ENCODE measurements at places on chromosomes 1 and 21.

DNA sequence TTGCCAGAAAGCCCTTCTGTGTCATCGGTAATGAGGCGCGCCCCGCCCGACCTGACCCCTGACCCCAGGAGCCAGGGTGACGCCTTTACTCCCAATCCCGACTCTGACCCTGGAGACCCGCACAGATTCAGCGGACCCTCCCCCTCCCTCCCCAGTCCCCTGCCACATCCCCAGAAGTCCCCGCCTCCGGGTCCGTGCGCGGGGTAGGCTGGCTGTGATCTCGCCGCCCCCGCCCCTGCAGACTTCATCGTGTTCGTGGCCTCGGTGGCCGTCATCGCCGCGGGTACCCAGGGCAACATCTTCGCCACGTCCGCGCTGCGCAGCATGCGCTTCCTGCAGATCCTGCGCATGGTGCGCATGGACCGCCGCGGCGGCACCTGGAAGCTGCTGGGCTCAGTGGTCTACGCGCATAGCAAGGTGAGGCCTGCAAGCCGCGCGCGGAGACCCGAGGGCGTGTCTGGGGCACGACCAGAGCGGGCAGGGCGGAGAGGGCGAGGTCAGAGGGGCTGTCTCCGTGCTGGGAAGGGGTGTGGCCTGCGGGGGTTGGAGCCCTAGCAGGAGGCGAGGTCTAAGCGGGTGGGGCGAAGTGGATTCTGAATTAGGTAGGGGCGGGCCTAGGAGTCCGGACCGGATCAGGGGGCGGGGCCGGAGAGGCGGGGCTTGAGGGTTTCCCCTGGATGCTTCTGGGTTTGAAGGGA is 34.8 kb downstream of the KCNQ4 start:
- peak; percentile 67 for DNase-seq

DNA sequence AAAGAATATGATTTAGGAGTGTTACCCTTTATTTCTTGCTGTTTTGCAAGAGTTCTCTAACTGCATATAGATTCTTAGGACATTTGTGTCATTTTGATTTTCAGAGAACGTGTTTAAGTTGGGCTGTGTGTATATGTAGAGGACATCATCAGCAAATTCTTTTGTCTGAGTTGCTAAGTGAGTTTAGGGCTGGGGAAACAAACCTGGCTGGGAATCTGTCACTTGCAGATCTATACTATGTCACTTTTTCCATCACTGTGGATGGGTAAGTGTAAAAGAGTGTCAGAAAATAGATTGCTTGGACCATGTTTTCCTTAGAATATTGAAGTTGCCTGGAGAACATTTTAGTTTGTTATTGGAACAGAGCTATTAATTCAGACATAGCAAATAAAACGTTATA is 349.1 kb upstream of the NEGR1 start:
- DNase-seq, result no peak

GRCh38 chr1:219179293-219179692 is 5.6 kb downstream of the LYPLAL1 start:
- no peak for DNase-seq

- DNase-seq, result no peak
Measured at GRCh38 chr1:940107-941014, 16.6 kb downstream of the SAMD11 start.

- DNase-seq, result no peak
Measured at GRCh38 chr1:8083739-8084484, 57.8 kb upstream of the ERRFI1 start.

DNA sequence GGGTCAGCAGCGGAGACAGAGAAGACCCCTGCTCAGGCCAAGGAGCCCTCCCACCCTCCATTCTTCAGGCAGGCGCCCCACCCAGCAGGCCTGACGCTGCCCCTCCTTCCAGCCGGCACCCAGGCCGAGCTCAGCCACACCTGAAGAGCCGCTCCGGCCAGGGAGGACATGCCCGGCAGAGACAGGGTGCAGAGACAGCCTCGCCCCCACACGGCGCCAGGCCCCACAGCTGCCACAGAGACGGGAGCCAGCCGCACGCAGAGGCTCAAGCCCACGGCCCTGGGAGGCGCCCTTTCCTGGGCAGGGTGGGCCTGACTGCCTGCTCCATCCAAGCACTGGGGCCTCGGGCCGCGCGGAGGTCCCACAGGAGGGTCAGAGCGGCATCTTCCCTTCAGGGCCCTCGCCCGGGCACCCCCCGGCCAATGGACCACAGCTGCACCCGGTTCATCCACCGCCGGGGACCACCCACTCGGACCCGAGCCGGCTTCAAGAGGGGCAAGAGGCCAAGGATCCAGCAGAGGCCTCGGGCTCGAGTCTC is 5.2 kb downstream of the TTLL10 start:
- DNase-seq, result no peak

DNA sequence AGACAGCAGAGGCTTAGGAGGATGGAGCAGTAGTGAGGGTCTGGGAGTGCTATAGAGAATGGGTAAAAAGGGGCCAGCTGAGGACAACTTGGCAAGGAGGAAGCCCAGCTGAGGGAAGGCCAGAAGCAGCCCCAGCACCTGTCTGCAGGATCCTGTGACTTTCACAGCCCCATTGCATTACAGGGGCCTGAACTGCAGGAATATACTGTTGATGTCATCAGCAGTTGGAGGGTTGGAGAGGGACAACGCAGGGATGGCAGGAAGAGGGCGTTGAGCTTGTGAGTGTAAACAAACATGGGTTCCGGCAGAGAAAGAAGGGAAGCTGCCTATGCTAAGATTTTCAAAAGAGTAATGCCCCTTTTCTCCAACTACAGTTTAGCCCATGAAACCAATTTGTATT is 628.5 kb downstream of the SMYD3 start:
- DNase-seq, result no peak

DNA sequence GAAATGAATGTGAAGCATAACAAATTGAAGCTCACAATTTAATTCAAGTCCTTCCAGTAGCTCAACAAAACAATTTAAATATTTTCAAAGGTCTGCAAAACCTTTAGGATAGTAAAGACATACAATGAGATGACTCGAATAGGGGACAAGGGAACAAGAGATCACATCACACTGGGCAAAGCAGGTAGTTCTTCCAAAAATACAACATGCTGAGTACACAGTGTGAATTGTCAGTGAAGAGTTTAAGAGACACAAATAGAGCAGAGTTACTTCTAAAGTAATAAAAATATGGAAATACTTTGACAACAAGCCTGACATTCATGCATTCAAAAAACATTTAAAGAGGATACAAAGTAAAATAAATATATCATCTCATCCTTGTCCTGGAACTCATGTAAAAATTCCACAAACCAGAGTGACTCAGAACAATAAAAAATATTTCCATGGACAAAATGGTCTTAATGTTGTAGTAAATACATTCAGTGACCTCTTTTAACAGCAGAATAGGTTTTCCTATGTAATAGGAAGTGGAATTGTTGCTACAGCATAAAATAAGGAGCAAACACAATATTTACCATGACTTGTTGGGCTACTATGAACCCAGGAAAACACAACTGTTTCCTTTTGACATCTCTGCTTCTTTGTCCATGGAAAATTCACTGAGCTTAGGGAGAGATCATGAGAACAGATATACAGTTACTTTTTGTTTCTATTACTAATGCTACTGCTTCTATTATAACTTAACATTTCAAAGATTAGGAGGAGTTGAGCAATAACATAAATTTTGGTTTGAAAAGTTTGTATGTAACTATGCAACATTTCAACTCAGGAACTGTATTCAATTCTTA is 83.7 kb upstream of the BCL10 start:
- no peak for DNase-seq

DNA sequence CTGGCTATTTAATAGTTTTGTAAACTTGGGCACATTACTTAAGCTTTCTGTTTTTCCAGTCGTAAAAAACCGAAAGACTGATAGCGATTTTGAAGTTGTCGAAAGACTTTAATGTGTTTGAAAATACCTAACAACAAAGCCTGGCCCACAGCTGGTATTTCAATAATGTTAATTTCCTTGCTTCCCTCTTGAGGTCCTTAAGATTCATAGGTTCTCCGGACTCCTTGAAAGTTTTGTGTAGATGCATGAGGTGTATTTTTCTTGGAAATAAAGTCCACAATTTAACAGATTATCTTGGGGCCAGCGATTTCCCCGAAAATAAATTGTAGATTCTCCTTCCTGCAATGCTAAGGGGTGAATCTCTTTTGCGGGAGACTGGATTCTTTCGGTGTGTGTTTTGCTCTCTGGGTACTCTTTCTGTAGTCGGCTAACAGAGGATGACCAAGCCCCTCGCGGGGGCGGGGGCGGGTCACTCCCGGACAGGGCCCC is 735 bp upstream of the YTHDF2 start:
- no peak for DNase-seq

DNA sequence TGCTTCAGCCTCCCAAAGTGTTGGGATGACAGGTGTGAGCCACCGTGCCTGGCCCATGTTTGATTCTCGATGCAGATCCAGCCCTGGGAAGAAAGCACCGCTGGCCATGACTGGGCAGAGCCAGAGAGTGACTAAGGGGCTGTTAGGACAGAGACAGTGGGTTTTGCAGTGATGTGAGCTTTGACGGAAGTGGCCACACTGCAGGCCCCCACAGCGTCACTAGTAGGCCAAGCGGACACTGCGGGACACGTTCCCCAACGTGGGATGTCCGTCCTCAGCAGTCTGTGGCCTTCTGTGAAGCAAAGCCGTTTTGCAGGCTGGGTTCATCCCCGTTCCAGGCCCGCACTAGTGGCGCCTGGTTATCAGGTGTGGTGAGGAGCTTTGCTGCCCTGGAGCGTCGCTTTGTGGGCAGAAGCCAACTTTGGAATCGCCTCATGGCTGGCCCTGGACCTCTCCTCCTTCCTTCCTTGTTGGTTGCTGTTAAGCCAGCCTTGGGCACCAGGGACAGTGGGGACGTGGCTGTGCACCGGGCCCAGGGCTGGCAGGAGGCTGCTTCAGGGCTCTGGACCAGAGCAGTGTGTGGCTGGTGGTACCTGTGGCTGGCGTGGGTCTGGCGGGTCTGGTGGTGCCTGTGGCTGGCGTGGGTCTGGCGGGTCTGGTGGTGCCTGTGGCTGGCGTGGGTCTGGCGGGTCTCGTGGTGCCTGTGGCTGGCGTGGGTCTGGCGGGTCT is 41.2 kb downstream of the SKI start:
- no peak for DNase-seq

GRCh38 chr1:236762410-236762809 is 32.7 kb upstream of the MTR start:
- DNase-seq, result no peak

DNA sequence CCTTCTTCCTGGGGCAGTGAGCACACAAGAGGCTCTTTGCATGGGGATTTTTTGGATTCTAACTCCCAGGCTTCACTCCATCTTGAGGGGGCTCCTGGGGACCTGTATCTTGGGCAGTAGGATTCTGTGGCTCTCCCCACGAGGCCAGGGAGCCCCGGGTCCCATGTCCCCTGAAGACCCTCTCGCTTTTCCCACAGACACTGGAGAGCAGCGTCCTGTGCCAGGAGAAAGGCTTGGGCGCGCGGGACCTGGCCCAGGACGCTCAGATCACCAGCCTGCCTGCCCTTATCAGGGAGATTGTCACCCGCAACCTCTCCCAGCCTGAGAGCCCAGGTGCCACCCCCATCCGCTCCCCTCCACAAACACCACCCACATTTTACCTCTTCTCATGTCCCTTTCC is 735 bp downstream of the CROCC start:
- no peak for DNase-seq

DNA sequence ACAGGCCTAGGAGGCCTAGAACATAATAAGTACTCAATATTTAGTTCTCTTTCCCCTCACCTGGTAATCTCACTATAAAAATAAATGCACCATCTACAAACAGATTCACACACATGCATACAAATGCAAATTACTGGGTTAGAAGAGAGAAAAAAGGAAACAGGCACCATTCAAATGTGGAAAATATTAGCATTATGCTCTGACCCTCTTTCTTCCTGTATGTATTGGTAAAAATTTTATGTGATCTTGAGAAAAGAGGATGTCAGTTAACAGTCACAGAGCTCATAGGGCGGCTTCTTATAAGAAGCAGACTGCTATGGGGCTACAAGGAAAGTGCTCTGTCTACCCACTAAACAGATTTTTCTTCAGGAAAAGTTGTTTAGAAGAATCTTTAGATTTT is 565.4 kb downstream of the LMO4 start:
- no peak for DNase-seq

DNA sequence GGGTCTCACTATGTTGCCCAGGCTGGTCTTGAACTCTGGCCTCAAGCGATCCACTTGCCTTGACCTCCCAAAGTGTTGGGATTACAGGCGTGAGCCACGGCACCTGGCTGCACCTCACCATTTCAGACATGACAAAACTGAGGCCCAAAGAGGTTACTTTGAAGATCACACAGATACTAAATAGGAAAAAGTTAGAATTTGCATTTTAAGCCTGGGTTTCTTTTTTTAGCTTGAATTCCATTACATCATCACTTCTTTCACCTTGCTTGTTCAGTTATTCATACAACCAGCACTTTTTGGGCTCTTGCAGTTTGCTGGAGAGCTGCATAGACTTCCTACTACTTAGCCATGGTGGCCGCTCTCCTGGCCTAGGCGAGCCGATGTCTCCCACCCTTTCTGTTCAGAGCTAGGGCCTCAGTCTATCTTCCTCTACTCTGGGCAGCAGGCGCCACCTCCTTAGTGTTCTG is 16.3 kb upstream of the CD2 start:
- no peak for DNase-seq

- DNase-seq, result no peak
Measured at GRCh38 chr1:230170622-230171021, 103.6 kb downstream of the GALNT2 start.

- DNase-seq, result no peak
Measured at GRCh38 chr21:46214478-46215340, 13.9 kb downstream of the LSS start.

DNA sequence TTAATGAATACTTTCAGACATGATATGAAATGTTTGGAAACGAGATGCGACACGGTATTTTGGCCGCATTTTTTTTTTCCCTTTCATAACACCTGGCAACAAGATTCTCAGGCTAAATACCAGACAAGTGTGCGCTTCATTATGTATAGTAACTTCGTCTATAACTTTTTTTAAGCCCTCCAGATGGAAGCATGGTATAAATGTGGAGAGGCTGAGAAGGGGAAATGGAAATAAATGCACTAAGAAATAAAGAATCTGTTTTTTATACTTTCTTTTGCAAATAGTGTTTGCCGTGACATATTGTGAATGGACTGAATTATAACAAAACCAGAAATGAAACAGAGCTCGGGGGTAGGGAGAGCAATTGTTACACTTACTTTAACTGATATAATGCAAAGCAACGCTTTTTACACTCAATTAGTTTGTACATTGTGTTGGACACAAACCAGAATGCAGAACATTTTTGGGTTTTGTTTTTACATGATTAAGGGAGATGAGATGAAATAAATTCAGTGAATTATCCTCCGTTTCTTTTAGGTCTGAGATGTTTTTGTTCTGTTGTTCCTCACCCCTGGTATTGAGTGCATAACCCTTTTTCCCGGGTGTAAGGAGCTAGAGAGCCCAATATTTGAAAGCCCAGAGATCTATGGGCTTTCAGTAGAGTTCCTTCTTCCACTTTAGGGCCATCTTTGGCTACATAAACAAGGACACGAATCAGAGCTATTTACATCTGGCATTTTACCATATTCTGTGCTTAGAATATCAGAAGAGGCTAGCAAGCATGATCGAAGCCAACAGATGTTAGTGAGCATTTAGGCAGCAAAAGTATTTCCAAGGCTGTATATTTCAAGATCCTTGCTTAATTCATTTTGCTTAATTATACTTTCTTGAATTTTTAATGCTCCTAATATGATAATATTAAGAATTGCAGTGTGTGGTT is 478.0 kb downstream of the CAMTA1 start:
- no peak for DNase-seq

GRCh38 chr1:245933431-245934045 is 573.5 kb downstream of the SMYD3 start:
- DNase-seq, result no peak

- DNase-seq, result no peak
Measured at GRCh38 chr1:6503884-6504602, 12.6 kb upstream of the PLEKHG5 start.
